Stimulated activated CD4-positive, alpha-beta T cell treated with anti-CD3 and anti-CD28 coated beads, Interleukin-4, amount 100 ng/mL, for 24 hours (primary cell): ENCODE measurements at places on chromosomes 3 and 15.

- DNase-seq: no peak
Observed at GRCh38 chr15:74525945-74526344, 15.1 kb upstream of the ARID3B start.

GRCh38 chr15:63094495-63094931 is 27.1 kb upstream of the LACTB start:
- no peak for DNase-seq

DNA sequence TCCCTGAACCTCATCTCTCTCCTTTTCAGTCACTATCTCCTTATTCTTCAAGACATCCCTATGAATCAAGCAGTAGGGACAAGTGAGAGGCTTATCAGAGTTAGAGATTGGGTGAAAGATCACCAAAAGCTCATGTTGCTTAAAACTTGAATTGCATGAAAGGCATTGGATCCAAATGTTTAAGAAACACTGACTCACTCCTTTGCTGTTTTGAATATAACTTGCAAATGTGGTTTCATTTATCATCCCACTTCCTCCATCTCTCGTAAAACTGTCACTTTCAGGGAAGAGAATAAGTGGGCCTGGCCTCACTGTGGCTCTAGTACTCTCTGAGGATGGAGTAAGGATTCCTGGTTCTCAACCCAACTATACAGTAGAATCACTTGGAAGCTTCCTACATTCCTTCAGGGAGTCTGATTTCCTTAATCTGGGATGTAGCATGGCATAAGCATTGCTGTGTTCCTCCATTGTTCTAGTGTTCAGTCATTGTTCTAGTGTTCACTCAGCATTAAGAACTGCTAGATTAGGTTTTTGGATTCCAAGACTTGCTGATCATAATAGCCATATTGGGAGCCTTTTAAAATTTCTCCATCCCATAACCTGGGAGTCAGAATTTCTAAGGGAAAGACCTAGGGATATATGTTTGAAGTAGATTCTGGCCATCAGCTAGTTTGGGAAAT is 171.8 kb downstream of the TMEM108 start:
- DNase-seq: no peak

DNA sequence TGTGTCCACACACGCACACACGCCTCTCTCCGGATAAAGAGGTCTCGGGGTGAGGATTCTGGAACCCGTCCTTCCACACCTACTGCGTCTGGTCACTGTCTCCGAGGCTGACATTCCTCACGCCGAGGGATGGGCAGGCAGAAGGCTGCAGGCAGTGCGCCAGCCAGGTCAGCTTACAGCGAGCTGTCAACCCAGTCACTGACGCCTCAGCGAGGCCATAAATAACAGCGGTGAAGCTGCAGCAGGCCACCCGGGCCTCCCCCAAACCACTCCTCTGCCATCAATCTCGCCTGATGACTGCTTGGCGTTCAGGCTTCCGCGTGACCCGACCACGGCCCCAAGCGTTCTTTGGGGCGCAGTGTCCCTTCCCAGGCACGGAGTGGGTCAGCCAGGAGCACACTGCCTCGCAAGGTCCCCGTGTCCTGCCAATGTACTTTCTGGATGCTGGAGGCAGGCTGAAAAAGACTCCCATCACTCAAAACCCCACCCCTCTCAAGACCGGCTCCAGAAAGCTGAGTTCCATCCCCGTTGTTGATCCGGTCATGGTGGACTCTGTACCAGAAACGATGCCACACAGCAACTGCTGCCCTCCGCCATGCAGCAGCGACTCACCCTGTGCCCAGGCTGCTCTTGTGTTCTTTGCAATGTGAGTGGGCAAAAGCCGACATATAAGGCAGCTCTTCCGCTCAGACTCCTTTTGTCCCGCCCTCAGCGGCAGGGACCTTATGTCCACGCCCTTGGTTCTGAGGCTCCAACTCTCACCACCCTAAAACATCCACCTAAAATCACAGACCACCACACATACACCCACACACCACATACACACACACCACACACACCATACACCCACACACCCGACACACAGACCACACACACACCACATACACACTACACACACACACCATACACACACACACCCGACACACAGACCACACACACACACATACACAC is 27.1 kb downstream of the CPN2 start:
- peak; percentile 22 for DNase-seq

- no peak for DNase-seq
Observed at GRCh38 chr3:197333901-197334639, 35.7 kb upstream of the DLG1 start.

GRCh38 chr3:125382298-125382697 is 7.2 kb upstream of the ZNF148 start:
- DNase-seq: no peak

GRCh38 chr3:138862924-138863775 is 28.4 kb upstream of the PIK3CB start:
- no peak for DNase-seq

- DNase-seq: no peak
Observed at GRCh38 chr3:107662124-107662507, 139.4 kb downstream of the BBX start.

DNA sequence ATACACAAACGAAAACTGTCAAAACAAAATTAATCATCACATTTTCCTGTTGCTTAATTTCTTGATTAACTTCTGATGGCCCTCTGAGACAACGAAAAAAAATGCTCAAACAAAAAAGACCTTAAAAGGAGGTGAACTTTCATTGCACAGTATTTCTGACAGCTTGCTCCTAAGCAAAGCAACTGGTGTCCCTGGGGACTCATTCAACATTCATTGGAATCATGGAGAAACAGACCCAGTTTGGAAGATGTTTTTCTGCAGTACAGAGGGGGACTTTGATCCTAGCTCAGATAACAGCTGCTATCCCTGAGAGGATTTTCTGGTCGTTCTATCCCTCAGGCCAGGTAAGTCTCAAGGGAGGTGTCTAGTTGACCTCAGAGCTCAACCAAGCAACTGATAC is 378.7 kb upstream of the ATP11B start:
- no peak for DNase-seq

DNA sequence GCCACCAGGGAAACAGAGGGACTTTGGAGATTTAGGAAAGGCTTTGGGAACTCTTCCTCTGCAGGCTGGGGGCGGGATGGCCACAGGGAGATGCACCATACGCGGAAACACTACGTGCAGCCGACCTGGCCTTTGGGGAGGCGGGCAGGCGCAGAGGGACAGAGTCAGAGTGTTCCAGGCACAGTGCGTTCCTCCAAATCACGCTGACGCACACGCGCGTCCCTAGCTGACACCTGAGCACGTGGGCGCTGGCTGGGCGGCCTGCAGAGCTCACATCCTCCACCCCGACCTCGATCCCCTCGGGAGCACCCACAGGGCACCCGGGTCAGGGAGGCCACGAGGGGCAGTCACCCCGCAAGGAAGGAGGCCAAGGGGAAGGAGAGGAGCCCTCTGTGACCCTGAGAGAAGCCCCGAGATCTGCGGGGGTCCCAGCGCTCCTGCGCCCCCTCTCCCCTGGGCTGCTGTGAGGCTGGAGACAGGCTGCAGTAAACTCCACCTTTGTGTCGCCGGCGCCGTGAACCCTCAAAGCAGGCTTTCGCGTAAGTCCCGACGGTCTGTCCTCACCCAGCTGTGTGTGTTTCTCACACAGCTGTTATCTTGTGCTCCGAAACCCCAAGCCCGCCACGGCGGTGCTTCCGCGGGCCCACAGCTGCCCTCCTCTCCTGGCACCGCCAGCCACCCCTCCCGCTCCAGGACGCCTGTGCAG is 196.3 kb downstream of the OCA2 start:
- no peak for DNase-seq

DNA sequence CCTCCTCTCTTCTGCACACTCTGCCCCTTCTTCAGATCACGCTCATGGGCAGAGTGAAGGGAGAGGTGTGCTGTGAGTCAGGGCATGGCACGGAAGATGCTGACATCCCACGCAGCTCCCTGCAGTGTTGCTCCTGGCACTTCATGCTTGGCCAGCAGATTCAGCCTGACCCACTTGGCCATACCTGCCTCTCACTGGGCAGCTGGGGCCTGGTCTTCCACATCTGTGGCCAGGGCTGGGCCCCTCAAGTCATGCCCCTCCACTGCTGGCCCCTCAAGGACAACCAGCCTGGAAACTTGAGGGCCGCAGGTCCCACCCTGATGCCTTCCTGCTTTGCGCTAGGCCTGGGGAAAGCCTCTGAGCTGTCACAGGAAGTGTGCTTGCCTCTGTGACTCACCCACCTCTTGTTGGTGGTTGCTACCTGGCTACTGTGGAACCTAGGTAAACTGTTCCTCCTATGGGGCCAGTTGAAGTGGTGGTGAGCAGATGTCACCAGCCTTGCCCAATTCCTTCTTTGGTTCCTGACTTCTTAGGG is 48.7 kb downstream of the BSN start:
- DNase-seq: peak; percentile 58

DNA sequence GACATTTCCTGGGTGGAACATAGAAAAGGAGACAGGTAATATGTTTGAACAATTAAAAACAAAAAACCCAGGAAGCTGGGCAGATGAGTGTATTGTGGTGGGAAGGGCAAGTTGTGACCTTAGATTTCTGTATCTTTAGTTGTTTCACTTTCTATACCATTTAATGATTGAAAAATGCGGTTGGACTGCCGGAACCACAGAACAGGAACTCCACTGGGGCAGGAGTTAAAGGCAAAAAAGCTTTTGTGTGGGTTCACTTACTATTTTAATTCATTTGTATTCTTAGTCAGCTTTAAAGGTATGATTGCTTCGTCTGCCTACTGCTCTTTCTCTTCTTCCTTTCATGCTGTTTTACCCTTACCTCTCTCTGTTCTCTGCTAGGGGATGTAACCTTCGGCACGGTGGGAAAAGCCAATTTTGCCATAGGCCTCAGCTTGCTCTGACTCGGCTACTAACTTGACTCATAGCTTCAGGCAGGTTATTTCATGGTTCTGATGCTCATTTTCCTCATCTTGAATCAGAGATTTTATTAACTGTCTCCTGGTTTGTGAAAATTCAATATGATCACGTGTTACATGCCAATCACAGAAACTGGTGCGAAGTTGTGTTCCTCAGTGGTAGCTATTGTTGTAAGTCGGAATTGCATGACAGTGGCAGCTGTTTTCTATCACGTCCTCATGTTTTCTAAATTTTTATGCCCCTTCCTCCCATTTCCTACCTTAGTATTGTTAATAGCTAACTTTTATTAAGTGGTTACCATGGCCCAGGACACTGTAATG is 1.6 kb upstream of the MCTP2 start:
- DNase-seq: peak; percentile 60

- DNase-seq: no peak
Observed at GRCh38 chr3:5143464-5143863, 21.4 kb downstream of the ARL8B start.
